Effector CD8-positive, alpha-beta T cell (primary cell): ENCODE measurements at places on chromosomes 12 and 14.

- no peak for DNase-seq
Observed at GRCh38 chr14:89015016-89015415, 190.6 kb downstream of the TTC8 start.

- DNase-seq, result no peak
Observed at GRCh38 chr12:132099739-132100138, 44.4 kb downstream of the DDX51 start.

- DNase-seq, result no peak
Observed at GRCh38 chr14:55129428-55130195, 560 bp downstream of the LGALS3 start.

GRCh38 chr12:10069976-10070375, 28.8 kb downstream of the CLEC1A start:
- DNase-seq, result no peak

DNA sequence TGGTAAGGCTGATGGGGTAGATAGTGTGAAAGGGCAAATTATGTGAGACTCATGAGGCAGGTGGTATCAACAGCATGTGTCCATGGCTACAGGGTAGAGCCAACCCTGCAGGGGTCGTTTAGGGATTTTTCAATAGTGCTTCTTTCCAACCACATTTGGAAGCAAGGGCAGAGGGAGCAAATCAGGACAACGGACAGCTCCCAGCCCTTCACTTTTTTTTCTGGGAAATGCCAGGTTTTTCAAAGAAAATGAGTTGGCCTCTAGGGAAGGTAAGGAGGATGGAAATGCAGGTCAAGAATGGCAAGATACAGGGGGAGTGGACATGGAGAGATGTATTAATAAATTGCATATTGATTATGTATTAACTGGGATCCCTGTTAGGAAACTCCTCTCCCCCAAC, 4.9 kb upstream of the CMA1 start:
- no peak for DNase-seq
